ENCODE measurements at places on chromosomes 6 and 20.

GRCh38 chr6:167255918-167256553, 35.1 kb upstream of the UNC93A start:
- DNase-seq, result no peak

- DNase-seq, result no peak
Observed at GRCh38 chr6:4727217-4727616, 49.0 kb upstream of the CDYL start.

DNA sequence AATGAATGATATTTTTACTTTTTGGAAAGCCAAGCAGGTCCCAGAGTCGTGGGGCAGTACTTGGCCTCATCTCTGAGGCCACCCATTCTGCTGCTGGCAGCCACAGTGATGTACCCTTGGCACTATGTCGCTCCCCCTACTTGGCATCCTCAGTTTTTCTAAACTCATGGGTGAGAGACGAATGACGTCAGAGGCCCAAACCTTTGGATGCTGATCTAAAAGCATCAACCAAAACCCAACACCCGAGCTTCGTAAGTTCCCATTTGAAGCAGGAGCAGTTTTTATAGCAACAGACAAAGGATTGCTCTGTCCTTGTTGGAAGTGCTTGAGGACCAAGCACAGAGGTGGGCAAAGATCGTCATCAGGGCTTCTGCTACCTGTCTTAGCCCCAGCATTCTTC, 212.9 kb downstream of the PAX1 start:
- DNase-seq, result no peak

DNA sequence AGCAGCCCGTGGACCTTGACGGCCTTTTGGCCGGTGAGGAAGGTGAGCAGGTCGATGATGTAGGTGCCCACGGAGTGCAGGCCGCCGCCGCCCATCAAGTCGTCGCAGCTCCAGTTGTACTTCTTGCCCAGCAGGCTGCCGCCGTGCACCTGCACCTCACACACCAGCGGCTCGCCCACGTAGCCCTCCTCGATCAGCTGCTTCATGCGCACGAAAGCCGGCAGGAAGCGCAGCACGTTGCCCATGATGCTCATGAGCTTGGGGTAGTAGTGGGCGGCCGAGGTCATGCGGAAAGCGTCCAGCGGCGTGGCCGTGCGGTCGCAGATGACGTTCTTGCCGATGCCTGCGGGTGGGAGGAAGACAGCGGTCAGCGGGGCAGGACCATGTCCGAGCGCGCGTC, 37.0 kb upstream of the TBC1D7 start:
- DNase-seq, result no peak

DNA sequence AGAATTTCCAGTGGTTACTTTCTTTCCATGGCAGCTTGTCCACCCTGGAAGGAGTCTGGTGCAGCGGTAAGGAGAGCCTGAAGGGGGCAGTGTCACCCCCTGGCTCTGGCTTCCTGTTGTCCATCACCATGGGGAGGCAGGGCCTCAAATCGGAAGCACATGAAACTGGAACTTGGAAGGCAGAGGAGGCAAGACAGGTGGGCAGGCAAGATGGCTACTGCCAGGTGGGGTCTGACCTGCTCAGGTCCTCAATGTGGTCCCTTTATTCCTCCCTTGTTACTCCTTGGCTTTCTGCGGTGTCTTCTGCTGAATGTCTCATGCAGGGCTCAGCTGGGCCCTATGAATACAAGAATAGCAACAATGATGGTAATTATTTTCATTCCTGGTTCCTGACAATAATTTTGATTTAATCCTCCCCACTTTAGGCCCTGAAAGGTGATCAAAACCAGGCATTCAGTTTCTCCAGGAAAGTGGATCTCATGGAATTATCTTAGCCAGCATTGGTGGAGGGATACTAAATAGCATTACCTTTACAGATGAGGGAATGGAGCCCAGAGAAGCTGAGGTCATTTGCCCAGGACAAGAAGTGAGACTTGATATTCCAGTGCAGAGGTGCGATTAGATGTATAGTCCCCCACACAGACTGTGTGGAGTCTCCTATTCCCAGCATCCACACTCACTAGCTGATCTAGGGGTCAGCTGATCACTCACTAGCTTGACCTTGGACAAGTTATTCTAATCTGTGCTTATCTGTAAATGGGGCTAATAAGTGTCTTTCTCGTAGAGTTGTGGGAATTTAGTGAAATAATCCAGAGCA, 17.6 kb upstream of the SNAI1 start:
- no peak for DNase-seq

- DNase-seq, result no peak
Observed at GRCh38 chr6:168050225-168050880, 28.7 kb downstream of the FRMD1 start.

- no peak for DNase-seq
Observed at GRCh38 chr20:55597526-55597925, 407.8 kb downstream of the CBLN4 start.

DNA sequence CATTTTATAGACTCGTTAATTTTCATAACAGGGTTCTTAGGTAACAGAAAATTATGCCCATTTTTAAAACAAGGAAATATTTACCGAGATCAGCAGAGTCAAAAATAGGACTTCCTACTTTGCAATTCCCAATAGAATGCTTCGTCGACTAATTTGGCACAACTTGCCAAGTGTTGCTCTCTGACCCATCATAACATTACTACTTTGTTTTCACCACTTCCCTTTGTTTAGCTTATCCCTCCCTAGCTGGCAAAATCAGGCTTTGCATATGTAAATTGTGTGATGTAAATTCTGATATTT, 914 bp upstream of the RANBP9 start:
- no peak for DNase-seq

GRCh38 chr6:111625099-111625416, 19.4 kb upstream of the TRAF3IP2 start:
- peak; percentile 20 for DNase-seq

DNA sequence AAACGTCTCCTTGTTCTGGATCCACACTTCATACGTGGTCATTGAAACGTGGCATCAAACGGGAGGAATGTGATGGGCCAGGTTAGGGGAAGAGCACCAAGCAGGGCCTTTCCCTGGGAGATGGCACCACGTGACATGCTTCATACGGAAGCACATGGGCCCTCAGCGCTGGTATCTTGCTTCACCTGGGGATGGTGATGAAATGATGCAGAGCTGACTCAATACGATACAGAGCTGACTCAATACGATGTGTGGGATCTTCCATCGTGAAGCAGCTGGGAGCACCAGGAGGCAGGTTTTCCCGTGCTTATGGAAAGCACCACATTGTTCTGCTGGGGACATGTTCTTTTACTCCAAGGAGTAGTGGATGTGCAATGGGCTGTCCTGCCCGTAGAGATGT, 22.5 kb upstream of the TAGAP start:
- DNase-seq, result no peak

DNA sequence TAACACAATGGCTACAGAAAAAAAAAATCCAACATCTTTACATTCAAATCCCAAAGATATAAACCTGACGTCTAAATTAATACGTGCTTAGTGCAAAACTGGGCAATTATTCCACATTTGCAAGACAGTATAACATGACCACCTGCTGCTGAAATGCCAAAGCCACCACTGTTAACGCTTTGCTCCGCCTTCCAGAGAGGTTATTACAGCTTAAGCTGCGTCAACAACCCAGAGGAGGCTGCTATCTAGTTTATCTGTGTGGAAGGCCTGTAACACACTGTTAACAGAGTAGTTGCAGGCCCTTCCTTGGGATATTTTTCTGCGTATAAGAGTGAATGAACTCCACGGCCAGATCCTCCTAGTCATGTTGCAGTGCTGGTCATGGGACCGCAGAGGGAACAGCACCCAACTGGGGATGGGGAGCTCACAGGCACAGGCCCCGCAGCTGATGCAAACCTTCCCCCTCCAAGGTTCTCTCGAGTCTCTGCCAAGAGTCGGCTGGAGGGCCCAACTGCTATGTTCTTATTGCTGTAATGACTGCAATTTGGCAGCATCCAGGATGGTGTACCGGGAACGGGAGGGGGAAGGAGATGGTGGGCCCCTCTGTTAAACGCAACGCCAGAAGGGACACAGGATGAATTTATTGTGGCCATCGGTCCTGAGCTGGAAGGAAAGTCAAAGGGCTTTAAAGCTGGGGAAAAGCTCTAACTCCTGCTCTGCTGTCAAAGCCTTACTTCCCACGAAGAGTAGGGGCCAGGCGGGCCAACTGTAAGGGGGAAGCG, 993 bp upstream of the NCOA7 start:
- DNase-seq, result peak; percentile 70

- no peak for DNase-seq
Observed at GRCh38 chr6:115971785-115972184, 88.9 kb downstream of the FRK start.

DNA sequence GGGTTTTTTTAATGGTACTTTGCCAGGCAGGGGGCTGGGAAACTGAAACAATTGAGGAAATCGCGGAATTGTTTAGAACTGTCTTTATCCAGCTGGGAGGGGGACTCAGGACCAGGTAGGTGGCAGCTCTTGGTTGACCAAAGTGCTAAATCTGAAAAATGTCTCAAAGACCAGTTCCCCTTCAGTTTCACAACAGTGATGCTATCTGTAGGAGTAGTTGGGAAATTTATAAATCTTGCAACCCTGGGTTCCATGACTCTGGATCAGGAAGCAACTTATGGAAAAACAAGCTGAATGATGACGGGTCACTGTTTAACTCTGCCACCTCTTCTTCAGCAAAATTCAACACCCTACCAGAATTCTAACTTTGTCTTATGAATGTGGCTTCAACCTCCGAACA, 99.7 kb downstream of the FAM50B start:
- DNase-seq, result no peak

- no peak for DNase-seq
Observed at GRCh38 chr6:13480631-13481501, 6.5 kb downstream of the GFOD1 start.

- no peak for DNase-seq
Observed at GRCh38 chr6:88670369-88670768, 293.0 kb downstream of the RNGTT start.

DNA sequence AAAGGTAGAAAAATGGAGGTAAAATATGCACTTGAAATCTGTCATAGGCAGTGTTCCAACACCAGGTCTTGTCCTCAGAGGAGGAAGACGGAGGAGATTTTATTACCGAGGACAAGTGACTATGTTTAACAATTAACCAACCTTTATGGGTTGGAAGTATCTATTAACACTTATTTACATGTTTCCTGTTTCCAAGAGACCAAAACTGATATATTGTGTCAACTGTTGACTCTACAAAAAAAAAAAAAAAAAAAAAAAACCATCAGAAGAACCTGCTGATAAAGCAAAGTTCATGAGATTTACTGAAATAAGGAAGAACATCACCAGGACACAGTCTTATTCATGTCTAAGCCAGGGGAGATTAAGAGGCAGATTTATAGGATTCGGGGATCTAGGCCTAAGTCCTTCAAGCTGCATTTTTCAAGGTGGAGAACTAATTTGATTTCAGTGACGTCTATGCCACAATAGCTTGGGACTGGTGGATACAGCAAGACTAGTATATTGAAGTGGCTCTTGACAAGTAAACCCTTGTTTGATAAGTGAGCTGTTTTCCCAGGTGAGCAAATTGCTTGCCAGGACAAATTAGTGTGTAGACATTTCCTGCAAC, 126.6 kb upstream of the NAA20 start:
- DNase-seq, result peak; percentile 50

DNA sequence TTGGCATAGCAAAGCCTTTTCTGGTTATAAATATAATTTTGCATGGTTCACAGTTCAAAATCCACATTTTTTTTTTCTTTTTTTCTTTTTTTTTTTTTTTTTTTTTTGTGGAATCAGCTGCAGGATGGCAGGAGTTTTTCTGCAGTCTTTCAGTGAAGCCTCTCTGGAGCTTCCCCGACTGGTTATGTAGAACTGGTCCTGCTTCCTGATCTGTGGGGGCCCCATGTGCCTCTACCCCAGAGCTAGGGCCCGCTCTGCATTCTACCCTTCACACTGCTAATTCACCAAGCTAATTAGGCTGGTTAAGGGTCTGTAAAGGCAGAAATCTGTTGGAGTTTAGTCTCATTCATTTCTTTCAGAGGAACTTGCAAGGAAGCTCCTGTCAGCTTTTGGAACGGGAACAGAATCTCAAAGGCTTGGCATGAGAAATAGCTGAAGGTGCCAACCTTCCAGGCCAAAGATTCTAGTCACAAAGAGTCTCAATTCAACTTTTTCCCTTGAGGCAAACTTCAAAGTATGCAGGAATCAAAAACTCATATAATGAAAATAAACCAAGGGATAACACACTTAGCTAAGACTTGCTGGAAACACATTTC, 45.5 kb downstream of the HMGN3 start:
- DNase-seq, result no peak

GRCh38 chr6:77653816-77654215, 977 bp downstream of the MEI4 start:
- no peak for DNase-seq
